ENCODE measurements at places on chromosomes 7 and 10. TPM values are rescaled to one million over a fixed set of nuclear protein-coding genes. Genes with fewer than 3 reads are reported as not detected.

PALD1 gene
- 11.0 TPM for total RNA-seq

CRYGN gene
- total RNA-seq = not detected

RAMP3 gene
- 47.2 TPM for total RNA-seq

NRCAM gene
- total RNA-seq = 3.6 TPM

AUTS2 gene
- 119 TPM for total RNA-seq

TMEM72 gene
- not detected for total RNA-seq

MAPK8 gene
- total RNA-seq = 49.3 TPM

CRTAC1 gene
- total RNA-seq = 11.9 TPM

LFNG gene
- total RNA-seq = 22.5 TPM

AKR1C8 gene
- not detected for total RNA-seq

GALNT17 gene
- total RNA-seq = 6.0 TPM

ZC3HAV1 gene
- 30.0 TPM for total RNA-seq

EGR2 gene
- 5.7 TPM for total RNA-seq

MLXIPL gene
- total RNA-seq = 4.6 TPM

CLDN3 gene
- total RNA-seq = 6.8 TPM

Data from ureter (tissue), 1 donor.